ENCODE measurements at places on chromosomes 5 and 9.

DNA sequence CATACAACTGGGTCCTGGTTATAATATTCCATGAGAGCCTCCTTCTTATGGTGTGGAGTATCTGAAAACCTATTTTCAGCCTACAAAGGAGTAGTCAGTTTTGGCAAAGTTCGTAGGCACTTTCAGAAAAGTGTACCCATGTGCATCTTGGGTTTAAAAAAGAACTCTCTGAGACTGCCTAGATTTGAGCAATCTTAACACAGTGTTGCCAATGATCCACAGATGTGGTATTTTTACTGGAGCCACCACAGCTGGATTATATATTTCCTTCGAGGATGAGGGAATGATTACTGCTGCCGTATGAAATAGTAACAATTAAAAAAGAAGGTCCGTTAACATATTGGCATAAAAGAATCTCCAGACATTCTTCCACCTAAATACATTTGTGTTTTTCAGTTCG, 1.1 kb downstream of the PALM2AKAP2 start:
- DNase-seq: no peak

DNA sequence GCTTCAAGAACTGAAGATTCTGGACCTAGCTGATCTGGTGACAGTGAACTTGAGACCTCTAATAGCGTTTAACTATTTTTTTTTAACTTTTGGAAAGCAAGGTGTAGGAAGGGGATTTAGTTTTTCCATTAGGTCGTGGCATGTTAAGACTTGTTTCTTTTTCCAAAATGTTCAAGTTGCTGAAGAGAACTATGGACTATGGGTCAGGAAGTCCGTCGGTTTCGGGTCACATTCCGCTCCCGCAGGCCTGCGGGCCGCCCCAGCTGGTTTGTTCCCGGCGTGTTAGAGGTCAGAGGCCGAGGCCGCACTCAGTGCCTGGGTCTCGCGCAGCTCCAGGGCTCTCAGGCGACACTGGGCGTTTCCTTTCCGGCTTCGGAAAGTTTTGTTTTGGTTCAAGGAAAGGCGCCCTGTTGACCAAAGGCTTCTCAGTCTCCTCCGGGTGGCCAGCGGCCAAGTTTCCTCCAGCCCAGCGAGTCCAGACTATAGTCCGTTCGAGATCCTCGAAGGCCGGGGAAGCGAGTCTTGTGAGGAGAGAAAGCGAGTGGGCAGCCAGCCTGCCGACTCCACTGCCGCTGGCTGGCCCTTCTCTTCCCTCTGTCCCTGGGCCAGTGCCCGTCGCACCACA, 586 bp upstream of the FCHO2 start:
- DNase-seq: peak; percentile 58

- DNase-seq: no peak
These were observed 158.7 kb downstream of the CCDC171 start for GRCh38 chr9:15711531-15711930.

- DNase-seq: no peak
These were observed 93.4 kb upstream of the DMAC1 start for GRCh38 chr9:7892975-7893374.

DNA sequence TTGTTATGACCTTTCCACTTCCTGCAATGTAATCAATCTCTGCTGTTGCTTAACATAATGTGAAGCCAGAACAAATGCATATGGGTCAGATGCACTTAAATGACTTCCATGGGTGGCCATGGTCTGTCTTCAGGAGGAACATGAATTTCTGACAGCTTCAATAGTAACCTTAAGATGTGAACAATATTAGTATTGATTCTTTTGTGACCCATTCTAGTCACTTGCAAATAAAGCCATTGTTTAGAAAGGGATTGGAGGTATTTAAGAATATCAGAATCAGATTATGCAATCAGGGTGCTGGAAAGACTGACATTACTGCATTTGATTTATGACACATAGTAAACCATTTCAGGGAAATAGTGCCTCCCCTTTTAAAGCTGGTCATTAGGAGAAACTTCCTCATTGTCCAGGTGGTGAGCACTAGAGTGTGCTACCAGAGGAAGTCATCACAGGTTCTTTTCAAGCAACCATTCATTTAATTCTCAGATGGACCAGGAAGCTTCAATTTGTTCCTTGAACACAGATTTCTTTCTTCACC, 32.1 kb downstream of the GRIN3A start:
- DNase-seq: no peak

DNA sequence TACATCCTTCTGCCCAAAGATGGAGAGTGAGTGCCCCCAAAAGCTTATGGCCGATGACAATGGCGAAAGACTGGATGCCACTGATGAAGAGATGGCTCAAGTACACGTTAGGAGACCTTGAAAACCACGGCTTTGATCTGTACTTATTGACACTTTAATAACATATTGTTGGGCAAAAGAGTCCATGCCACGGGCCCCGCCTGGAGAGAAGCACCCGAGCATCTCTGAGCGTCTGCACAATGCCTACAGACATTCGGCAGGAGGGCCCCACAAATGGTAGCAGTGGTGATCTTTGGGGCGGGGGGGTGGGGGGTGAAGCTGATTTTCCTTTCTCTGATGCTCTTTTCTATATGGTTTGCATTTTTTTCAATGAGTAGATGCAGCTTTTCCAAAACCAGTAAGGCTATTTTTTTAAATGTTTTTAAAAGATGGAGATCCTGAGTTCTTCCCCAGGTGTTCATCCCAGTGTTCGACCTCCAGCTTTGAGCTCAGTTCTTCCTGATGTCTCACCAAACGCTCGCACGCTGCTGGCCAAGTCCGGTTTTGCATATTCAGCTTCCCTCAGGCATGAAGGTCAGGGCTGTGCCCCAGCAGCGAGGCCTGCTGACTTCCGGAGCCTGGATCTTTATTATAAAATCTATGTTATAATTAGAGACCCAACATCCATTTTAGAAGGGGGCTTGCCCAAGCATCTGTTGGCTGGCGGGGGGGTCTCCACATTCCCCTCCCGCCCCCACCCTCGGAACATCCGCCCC, 34.3 kb upstream of the BARHL1 start:
- no peak for DNase-seq

DNA sequence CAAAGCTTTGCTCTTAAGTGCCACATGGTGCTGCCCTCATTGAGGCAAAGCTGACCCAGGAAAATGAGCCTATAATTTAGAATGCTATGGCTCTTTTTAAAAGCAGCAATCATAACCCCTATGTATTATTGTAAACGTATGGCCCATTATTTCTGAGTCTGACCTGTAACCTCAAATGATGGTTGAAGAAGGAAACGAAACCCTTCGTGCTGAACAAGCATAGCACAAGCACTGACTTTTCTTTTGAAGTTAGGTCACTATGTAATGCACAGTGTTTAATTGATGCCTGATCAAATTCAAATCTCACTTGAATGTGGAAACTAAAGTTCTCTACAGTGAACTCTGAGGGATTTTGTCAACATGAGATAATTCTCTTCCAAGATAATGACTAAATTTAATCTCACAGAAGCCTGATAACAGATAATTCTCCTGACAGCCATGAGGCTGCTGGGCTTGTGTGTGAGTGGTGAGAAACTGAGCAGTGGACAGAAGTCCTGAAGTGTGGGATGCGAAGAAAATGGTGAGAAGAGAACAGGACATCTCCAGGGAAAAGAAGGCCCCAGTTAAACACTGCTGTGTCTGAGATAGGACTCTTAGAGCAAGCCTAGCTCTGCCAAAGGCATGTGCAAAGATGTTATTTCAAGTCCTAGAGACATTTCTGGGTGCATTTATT, 226.9 kb downstream of the MAN2A1 start:
- DNase-seq: no peak

DNA sequence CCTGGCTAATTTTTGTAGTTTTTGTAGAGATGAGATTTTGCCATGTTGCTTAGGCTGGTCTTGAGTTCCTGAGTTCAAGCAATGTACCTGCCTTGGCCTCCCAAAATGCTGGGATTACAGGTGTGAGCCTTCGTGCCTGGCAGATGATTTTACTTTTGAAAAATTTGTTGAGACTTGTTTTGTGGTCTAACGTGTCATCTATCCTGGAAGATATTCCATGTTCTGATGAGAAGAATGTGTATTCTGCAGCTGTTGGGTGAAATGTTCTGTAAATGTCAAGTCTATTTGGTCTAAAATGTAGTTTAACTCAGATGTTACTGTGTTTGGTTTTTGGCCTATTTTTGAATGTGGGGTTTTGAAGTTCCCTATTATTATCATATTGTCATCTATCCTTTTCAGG, 145.6 kb downstream of the XRCC4 start:
- DNase-seq: no peak

GRCh38 chr5:66145737-66146136, 1.6 kb downstream of the SREK1 start:
- no peak for DNase-seq

DNA sequence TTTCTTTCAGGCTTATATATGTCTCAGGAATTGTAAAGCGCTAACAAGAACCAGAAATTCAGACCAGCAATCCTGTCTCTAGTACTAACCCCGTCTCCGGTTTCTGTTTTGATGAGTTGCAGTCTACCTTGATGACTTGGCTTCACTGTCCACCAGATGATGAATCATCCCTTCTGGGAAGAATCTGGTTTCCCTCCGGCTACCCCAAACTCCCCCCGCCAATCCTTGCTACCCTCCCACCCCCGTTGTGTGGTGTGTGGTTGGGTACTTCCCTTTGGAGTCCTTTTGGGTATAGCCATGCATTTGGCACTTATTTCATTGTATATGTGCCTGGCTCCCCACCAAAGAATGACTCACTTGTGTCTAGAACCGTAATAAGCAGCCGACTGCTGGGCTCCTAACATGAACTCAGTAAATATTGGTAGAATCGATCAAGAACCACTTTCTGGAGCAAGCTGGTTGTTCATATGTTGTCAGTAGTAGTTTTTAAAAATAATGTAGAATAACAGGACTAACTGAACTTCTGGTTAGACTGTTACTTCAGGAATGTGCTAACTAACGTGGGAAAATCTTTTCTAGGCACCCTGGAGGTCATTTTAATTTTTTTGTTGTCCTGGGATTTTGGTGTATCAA, 8.3 kb upstream of the TGFBI start:
- no peak for DNase-seq

DNA sequence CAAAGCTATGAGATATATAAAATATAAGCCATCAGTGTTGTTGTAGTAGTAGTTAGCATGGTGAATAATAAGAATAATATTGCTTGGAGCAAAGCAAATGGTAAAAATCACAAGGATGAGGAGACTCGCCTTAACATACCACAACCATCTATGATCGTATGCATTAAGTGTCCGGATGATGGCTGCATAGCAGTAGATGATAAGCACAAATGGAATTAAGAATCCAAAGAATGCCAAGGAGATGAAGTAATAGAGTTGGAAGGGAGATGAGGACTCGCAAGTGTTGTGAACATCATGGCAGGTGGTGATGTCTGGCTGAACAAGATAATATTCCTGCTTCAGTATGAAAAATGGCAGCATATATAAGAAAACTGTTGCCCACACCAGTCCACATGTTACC, 5.5 kb downstream of the F2RL2 start:
- no peak for DNase-seq

DNA sequence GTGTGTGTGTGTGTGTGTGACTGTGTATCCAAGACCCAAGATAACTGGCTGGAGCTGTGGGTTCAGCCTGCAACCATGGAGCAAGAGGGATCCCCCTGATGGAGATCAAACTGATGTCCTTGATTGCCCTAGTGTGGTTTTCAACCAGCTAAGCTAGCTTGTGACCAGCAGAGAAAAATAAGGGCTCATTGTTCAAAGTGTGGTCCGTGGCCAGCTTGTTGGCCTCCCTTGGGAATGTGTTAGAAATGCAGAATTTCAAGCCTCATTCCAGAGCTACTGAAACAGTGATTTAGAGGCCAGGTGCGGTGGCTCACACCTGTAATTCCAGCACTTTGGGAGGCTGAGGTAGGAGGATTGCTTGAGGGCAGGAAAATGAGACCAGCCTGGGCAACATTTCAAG, 79.9 kb downstream of the ACER2 start:
- DNase-seq: no peak

DNA sequence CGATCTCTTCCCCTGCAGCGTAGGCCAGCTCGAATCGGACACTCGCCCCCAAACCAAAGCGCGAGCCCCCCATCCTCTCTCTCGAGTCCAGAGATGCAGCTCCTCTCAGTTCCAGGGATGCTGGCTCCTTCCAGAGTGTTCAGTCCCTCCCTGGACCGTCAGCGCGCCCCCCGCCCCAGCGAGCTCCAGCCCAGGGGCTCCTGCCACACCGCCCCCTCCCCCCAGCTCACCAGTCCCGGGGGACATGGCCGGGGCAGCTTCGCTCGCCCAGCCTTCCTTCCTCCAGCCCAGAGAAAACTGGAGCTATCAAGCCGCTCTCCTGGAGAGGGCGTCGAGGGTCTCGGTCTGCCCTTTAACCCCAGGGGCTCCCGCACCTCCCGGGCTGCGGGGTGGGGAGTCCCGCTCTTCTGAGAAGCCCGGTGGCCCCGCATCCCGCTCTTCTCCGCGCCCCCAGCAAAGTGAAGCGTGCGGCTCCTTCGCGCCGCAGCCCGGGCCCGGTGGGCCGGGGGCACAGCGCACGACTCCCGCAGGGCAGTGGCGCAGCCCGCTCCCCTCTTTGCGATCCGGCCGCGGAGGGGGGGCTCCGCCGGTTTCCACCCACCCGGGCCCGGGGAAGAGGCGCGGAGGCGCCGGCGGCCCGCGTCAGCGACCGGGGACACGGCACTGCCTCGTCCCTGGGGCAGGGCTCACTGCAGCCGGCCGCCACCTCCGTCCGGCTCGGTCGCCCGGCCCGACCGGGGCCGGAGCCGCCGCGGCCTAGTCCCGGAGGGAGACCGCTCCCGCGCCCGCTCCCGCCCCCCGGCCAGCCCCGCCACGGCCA, 587 bp downstream of the MIER3 start:
- peak; percentile 36 for DNase-seq

DNA sequence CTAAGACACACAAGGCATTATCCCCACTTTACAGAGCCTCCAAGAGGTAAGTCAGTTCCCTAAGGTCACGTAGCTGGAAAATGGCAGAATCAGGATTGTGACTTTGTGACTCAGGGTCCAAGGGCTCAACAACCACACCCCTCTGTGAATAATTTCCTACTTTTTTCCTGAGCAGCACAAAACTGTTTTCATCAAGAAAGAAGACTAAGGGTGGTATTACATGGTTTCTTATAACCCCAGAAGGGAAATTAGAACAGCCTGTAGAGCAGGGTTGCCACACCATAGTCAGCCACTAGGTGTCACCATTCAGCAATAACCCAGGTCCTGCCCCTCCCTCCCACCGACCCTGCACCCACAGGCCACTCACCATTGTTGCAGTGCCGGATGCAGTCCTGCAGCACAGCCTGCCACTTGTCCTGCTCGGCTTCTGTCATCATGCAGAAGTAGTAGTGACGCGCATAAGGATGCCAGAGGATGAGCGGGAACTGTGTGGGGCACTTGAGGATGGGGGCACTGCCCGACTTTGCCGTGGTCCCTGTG, 72.1 kb downstream of the LRSAM1 start:
- peak; percentile 31 for DNase-seq

DNA sequence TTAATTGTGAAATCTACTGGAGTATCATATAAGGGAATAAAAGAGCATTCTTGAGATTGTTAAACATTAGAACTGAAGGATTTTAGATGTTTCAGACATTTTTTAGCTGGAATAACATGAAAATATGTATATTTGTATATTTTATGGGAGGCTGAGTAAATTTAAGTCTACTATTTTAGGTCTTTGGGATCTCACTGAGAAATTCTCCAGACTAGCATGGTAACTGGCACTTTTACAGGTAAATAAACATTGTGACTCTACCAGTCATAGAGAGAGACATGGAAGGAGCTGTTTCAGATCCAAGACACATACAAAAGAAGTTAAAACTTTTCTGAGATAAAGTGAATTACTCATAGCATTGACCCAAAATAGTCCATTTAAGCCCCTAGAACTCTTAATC, 59.4 kb downstream of the NDUFAF2 start:
- no peak for DNase-seq
